A549 treated with dexamethasone at 1 μM for 4 hours (cell line): ENCODE measurements at places on chromosomes 11 and 22. TPM values are rescaled to one million over a fixed set of nuclear protein-coding genes. Genes with fewer than 3 reads are reported as not detected.

MYOD1 gene
- total RNA-seq: 0.06 to 0.15 TPM (median 0.07 TPM) in 3 of 5 replicates, not detected in the others

CRYBB1 gene
- total RNA-seq: not detected in 5 replicates

OOSP1 gene
- not detected in 5 replicates for total RNA-seq

GAS2 gene
- total RNA-seq: 0.67 to 1.1 TPM (median 0.86 TPM) in 5 replicates

MOB2 gene
- total RNA-seq: 36.3 to 40.7 TPM (median 39.2 TPM) in 5 replicates

DMC1 gene
- 3.1 to 5.8 TPM (median 3.4 TPM) in 5 replicates for total RNA-seq

DDX25 gene
- not detected in 5 replicates for total RNA-seq

F2 gene
- total RNA-seq: 2.0 to 2.9 TPM (median 2.1 TPM) in 5 replicates

YAP1 gene
- total RNA-seq: 49.5 to 82.7 TPM (median 75.4 TPM) in 5 replicates

TCN2 gene
- total RNA-seq: 4.6 to 5.6 TPM (median 5.0 TPM) in 5 replicates

KRTAP5-2 gene
- not detected in 5 replicates for total RNA-seq

ARHGAP32 gene
- total RNA-seq: 3.4 to 5.9 TPM (median 5.5 TPM) in 5 replicates

MRGPRF gene
- total RNA-seq: 0.03 to 0.07 TPM (median 0.05 TPM) in 4 of 5 replicates, not detected in the other

NXPE1 gene
- not detected in 5 replicates for total RNA-seq

PDE3B gene
- total RNA-seq: 1.5 to 2.2 TPM (median 2.2 TPM) in 5 replicates

CYP2D6 gene
- 0.23 to 0.57 TPM (median 0.51 TPM) in 5 replicates for total RNA-seq

KAT5 gene
- 43.0 to 54.7 TPM (median 52.9 TPM) in 5 replicates for total RNA-seq

TANGO2 gene
- 10.7 to 14.9 TPM (median 14.2 TPM) in 5 replicates for total RNA-seq

CECR2 gene
- total RNA-seq: 0.06 to 0.13 TPM (median 0.09 TPM) in 5 replicates

SAC3D1 gene
- total RNA-seq: 33.5 to 51.7 TPM (median 49.0 TPM) in 5 replicates

NOL12 gene
- total RNA-seq: 23.8 to 33.6 TPM (median 25.7 TPM) in 5 replicates

TMEM258 gene
- total RNA-seq: 170 to 298 TPM (median 191 TPM) in 5 replicates

RNF169 gene
- 4.0 to 6.2 TPM (median 5.9 TPM) in 5 replicates for total RNA-seq

SLC22A25 gene
- not detected in 5 replicates for total RNA-seq

RAC2 gene
- total RNA-seq: 0.06 to 0.28 TPM (median 0.15 TPM) in 4 of 5 replicates, not detected in the other

APOA4 gene
- not detected in 5 replicates for total RNA-seq

SLC17A6 gene
- not detected in 5 replicates for total RNA-seq

COX8A gene
- 698 to 891 TPM (median 802 TPM) in 5 replicates for total RNA-seq

CSNK2A3 gene
- 1.9 to 3.6 TPM (median 2.5 TPM) in 5 replicates for total RNA-seq

UBXN1 gene
- total RNA-seq: 103 to 120 TPM (median 115 TPM) in 5 replicates

PKNOX2 gene
- 0.05 TPM in 1 of 5 replicates, not detected in the others for total RNA-seq

GVQW3 gene
- 0.63 to 1.2 TPM (median 0.96 TPM) in 5 replicates for total RNA-seq

SAA2 gene
- total RNA-seq: 0.13 to 0.31 TPM (median 0.22 TPM) in 3 of 5 replicates, not detected in the others

CBLIF gene
- total RNA-seq: not detected in 5 replicates

TECTA gene
- total RNA-seq: 0.04 to 0.12 TPM (median 0.07 TPM) in 5 replicates

FOSL1 gene
- total RNA-seq: 101 to 162 TPM (median 128 TPM) in 5 replicates

MYH9 gene
- 131 to 201 TPM (median 188 TPM) in 5 replicates for total RNA-seq

FXYD2 gene
- total RNA-seq: 12.8 to 19.6 TPM (median 15.6 TPM) in 5 replicates

P2RY2 gene
- 7.7 to 14.2 TPM (median 11.5 TPM) in 5 replicates for total RNA-seq

SLC43A3 gene
- total RNA-seq: 0.33 to 0.58 TPM (median 0.43 TPM) in 5 replicates

B3GAT1 gene
- total RNA-seq: 0.03 TPM in 1 of 5 replicates, not detected in the others

DUSP18 gene
- 4.1 to 6.8 TPM (median 5.2 TPM) in 5 replicates for total RNA-seq

ELMOD1 gene
- total RNA-seq: 0.11 to 0.24 TPM (median 0.12 TPM) in 5 replicates

PNPLA5 gene
- 0.03 to 0.14 TPM (median 0.05 TPM) in 3 of 5 replicates, not detected in the others for total RNA-seq

SPDYC gene
- not detected in 5 replicates for total RNA-seq

RASSF10 gene
- total RNA-seq: 0.54 to 1.0 TPM (median 0.75 TPM) in 5 replicates

ZNF215 gene
- 0.76 to 1.2 TPM (median 0.97 TPM) in 5 replicates for total RNA-seq

GDPD4 gene
- total RNA-seq: not detected in 5 replicates

C11orf21 gene
- total RNA-seq: not detected in 5 replicates

HOATZ gene
- total RNA-seq: not detected in 5 replicates

TRIM3 gene
- 11.8 to 22.6 TPM (median 18.1 TPM) in 5 replicates for total RNA-seq

TRIM68 gene
- 7.7 to 10.1 TPM (median 9.7 TPM) in 5 replicates for total RNA-seq

NRIP3 gene
- total RNA-seq: 0.79 to 0.97 TPM (median 0.89 TPM) in 5 replicates
